Vagina (tissue), 2 donors: ENCODE measurements at places on chromosomes 3 and 15. TPM values are rescaled to one million over a fixed set of nuclear protein-coding genes. Genes with fewer than 3 reads are reported as not detected.

DNA sequence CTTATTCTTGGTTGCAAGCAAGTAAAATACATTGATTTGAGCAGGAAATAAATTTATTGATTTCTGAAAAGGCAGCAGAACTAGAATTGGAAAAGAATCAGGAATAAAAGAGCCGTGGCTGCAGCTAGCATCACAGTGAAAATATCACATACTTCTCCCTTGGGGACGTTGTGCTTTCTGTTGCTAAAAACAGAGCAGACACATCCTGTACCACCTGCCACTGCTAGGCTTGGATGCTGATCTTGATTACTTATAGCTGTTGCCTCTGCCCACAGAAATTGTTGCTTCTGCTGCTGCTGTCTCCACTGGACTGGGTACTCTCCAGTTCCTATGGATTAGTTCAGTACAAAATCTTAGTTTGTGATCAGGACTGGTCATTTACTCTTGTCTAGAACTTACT, 283.8 kb downstream of the C3orf38 start:
- DNase-seq: no peak

ZNF660 gene
- 0.98 TPM for total RNA-seq

- no peak for DNase-seq
Observed at GRCh38 chr3:34969513-34969912, 669.8 kb upstream of the ARPP21 start.

IDH3A gene
- total RNA-seq: 60.2 TPM

IL17RB gene
- total RNA-seq: not detected

- no peak for DNase-seq
Observed at GRCh38 chr15:51718219-51718618, 19.2 kb downstream of the LYSMD2 start.

GRCh38 chr3:124115956-124116355, 124.0 kb upstream of the ROPN1 start:
- DNase-seq: no peak

STAB1 gene
- total RNA-seq: 124 TPM

DNA sequence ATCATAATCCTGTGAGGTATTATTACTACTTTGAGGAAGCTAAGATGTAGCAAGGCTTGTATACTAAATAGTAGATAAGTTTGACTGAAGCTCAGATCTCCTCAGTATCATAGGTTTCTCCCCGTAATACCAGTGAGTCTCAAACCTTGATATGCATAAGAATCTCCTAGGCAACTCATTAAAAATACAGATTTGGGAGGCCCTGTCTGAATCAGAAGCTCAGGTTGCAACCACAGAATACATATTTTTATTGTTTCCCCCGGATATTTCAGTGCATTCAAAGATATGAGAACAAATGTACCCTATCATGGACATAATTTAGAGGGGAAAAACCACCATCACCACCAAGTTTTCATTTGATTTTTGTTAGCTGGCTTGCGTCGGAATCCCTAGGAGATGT, 242.1 kb upstream of the C2CD4B start:
- DNase-seq: no peak

RASGRF1 gene
- not detected for total RNA-seq

GRCh38 chr15:40894681-40895448, 615 bp downstream of the VPS18 start:
- peak; percentile 89 for DNase-seq

GOLGA6L25 gene
- not detected for total RNA-seq

DNA sequence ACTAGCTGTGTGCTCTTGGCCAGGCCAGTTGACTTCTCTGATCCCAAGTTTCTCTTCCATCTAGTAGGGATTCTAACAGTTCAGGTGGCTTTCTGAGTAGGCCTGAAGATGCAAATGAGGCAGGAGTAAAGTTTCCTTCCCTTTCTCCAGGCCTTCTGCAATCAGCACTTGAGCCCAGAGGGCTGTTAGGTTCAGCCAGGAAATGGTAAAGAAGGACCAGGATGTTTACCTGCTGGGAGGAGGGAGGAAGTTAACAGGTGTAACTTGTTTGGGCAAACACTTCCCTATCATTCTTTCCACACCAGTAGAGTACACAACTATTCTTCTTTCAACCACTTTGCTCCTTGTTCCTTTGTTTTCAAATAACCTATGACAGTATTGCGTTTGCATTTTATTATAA, 13.3 kb upstream of the TNFSF10 start:
- no peak for DNase-seq

- DNase-seq: no peak
Observed at GRCh38 chr3:155064920-155065319, 15.2 kb upstream of the MME start.

NR2C2 gene
- total RNA-seq: 40.0 TPM

DNA sequence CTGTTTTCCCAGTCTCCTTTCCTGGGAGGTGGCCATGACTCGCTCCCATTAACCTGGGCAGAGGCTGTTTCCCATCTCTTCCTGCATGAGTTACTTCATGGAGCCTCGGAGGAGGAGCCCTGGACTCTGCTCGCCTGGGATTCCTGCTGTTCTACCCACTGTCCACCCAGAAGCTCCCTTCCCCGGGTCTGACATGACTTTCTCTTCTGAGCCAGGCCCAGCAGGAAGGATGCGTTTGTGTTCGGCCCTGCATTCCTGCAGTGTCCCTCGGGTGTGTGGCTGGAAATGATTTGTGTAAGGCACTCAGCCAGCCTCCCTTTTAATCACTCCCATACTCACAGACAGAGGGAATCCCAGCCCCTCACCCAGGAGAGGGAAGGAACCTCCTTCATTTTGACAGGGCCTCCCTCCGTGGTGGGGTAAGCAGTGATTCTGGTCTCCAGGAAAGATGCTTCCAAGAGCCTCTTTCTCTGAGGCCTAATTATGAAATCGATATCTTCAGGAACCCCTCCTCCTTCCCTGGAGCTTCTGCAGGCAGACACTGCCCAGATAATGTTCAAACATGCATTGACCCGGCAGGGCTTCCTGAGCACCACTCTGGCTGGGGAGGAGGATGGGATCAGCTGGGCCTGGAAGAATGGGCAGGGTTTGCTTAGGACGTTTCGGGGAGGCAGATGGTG, 41.6 kb upstream of the DLG1 start:
- no peak for DNase-seq

GRCh38 chr3:32082721-32083120, 23.7 kb upstream of the GPD1L start:
- DNase-seq: no peak

GRCh38 chr15:40598126-40598525, 4.1 kb downstream of the KNL1 start:
- DNase-seq: no peak

DNA sequence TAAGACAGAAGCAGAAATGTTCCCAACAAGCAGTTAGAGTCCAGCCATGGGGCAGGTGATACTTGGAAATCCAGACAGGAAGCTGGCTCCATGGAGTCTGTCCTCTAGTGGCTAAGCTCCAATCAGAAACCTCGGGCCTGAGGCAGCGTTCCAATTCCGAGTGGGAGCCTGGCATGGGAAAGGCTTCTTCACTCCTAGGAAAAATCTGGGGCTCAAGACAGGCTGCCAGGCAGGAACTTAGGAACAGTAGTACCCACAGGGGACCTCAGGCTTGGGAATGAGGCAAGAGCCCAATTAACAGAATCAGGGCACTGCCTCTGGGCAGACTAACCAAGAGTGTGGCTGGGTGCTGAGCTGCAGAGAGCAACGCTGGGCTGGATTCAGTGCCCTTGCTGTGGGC, 6.2 kb upstream of the ATP13A4 start:
- DNase-seq: no peak

CPNE9 gene
- not detected for total RNA-seq

DNA sequence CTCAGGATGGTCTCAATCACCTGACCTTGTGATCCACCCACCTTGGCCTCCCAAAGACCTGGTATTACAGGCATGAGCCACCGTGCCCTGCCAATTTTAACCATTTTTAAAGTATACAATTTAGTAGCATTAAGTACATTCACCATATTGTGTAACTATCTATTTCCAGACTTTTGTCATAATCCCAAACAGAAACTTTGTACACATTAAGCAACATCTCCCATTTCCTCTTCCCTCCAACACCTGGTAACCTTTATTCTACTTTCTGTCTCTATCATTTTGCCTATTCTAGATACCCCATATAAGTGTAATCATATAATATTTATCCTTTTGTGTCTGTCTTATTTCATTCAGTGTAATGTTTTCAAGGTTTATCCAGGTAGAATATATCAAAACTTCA, 8.9 kb upstream of the MYLK start:
- DNase-seq: no peak
